Femur (tissue), 1 donor: ENCODE measurements at places on chromosomes 12 and 14.

DNA sequence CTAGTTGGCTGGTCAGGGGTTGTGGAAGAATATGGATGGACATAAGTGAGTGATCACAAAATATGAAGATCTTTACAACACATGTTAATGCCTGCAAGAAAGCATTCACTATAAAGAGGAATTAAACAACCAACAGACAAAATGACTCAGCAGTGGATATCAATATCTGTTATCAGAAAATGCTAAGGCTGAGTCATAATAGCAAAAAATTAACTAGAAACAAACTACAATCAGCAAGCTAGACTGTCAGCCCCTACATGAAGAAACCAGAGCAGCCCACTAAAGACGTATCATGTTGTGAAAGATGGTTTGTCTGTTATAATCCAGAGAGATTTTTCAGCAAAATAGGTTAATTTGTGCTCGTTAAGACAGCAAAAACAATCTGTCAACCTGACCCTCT, 472.9 kb downstream of the NELL2 start:
- no peak for DNase-seq

GRCh38 chr12:95197636-95198035, 19.6 kb downstream of the FGD6 start:
- no peak for DNase-seq

GRCh38 chr14:32514236-32514635, 185.1 kb downstream of the AKAP6 start:
- DNase-seq: no peak

DNA sequence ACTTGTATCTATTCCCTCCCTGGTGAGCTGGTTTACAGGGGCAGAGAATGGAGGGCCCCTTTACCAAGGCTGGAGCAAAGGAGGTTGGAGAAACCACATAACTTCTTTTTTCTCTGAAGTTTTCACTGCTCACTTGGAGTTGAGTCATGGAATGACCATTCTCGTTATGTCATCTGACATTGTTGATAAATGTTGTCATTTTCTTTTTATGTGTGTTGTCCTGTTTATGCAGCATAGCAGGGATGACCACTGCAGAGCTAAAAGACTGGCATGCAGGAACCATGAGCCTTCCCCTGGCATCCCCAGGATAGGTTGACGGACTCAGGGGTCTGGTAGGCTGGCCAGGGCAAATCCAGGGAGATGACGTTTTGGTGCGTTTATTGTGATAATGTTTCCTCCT, 256.8 kb upstream of the DDHD1 start:
- no peak for DNase-seq

DNA sequence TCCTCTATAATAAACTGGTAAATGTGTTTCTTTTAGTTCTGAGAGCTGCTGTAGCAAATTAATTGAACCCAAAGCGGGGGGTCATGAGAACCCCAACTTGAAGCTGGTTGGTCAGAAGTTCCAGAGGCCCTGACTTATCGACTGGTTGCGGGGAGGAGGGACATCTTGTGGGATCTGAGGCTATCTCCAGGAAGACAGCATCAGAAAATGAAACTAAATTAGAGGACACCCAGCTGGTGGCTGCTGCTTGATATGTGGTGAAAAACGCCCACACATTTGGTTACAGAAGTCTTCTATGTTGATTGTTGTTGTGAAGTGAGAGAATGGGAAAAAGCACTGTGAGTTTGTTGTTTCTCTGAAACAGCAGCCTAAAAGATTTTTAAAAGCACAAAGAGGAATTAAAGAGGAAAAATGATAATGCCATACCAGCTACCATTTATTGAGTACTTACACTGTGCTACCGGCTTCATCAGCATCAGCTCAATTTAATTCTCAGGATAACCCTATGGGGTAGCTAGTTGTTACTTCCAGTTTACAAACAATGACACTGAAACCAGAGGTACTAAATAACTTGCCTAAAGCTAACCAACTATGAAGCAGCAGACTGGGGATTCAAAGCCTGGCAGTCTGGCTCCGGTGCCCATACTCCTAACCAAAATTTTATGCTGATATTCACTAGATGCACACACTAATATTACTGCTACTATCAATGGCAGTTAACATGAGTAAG, 24.3 kb downstream of the DDX24 start:
- DNase-seq: no peak

DNA sequence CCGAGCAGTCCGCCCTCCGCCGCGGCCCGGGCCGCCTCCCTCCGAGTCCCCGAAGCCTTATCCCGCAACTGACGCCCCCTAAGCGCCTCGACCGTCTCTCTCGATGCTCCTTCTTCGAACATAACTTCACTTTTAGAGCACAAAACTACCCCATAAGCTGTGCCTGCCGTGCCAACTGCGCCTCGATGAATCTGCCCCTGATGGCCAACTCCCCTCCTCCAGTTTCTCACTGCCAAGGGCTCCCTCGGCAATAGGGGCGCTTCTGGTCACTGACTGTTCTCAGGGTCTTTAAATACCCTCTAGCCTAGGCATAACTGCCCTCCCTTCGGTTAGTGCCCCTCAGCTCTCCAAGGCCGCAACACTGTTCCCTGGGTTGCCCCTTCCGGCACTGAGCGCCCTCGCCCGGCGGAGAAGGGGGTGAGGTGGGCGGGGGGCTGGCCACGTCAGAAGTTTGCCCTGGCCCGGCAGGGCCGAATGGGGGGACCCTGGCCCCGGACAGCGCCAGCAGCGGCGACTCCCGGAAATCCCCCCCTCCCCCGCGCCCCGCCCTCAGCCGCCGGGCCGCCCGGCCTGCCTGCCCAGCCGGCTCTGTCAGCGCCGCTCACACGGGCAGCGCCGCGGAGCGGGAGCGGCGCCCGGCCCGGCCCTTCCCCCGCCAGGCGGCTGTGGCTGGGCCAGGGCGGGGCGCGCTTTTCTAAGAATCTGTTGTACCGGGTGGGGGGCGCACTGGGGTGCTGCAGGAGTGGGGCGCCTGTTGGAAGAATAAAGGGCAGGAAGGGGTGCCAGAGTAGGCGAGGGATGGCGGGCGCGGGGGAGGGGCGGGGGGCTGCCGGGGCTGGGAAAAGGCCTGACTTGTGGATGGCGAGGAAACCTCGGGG, 10.6 kb downstream of the RARG start:
- DNase-seq: peak; percentile 89

GRCh38 chr14:95289323-95290010, 30.2 kb downstream of the CLMN start:
- DNase-seq: no peak

DNA sequence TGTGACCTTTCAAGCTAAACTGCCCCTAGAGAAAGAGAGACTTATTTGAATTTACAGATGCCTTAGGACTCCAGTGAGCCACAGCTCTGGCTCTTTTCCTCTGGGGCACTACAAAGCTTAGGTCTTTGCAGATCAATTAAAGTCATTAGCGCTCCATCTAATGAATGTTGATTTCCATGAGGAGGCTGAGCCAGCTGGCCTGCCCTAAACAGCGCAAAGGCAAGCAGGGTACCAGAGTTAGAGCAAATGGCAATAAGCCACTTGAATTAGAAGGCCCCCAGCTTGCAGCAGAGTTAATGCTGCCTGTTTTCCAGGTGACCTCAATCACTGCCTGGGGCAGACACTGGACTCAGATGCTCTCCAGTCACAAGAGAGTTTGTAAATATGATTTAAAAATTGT, 695.3 kb downstream of the DIO2 start:
- no peak for DNase-seq

DNA sequence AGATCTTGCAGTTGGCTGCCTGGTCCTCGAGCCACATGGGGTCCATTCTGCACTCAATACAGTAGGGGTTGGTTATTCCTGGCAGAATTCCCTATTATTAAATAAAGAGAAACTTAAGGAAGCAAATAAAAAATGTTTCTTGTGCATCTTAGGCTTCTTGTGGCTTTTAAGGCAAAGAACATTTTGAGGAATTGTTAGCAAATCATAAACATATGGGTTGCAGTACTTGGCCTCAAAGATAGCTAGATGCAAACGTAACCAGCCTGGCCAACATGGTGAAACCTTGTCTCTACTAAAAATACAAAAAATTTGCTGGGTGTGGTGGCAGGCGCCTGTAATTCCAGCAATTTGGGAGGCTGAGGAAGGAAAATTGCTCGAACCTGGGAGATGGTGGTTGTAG, 50.8 kb upstream of the KCNA5 start:
- DNase-seq: no peak

DNA sequence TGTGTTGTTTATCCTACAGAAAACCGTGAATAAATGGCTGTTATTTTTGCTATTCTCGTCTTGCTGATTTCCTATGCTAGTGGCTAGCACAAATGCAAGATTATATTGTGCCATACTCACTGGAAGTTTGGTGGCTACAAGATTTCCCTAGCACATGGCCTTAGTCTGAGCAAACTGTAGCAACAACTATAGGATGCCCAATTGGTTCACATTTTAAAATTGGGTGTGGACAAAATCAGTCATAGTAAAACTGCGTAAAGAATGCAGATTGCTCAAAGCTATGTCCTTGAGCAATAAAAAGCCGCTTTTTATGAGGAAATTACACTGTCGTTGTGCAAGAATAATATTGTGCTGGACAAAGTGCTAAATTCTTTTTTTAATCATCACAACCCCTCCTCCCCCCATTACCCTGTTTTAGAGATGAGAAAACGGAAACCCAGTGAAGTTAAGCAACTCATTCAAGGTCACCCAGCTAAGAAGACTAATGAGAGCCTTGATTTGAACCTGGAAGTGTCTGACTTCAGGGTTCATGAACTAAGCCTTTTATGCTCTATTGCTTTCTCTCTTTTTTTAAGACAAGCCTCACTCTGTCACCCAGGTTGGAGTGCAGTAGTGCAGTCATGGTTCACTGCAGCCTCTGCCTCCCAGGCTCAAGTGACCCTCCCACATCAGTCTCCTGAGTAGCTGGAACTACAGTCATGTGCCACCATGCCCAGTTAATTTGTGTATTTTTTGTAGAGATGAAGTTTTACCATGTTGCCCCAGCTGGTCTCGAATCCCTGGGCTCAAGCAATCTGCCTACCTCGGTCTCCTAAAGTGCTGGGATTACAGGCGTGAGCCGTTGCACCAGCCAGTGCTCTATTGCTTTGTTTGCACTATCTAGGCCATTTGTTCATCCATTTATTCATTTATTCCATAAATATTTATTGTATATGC, 73.6 kb downstream of the SRGAP1 start:
- DNase-seq: no peak

DNA sequence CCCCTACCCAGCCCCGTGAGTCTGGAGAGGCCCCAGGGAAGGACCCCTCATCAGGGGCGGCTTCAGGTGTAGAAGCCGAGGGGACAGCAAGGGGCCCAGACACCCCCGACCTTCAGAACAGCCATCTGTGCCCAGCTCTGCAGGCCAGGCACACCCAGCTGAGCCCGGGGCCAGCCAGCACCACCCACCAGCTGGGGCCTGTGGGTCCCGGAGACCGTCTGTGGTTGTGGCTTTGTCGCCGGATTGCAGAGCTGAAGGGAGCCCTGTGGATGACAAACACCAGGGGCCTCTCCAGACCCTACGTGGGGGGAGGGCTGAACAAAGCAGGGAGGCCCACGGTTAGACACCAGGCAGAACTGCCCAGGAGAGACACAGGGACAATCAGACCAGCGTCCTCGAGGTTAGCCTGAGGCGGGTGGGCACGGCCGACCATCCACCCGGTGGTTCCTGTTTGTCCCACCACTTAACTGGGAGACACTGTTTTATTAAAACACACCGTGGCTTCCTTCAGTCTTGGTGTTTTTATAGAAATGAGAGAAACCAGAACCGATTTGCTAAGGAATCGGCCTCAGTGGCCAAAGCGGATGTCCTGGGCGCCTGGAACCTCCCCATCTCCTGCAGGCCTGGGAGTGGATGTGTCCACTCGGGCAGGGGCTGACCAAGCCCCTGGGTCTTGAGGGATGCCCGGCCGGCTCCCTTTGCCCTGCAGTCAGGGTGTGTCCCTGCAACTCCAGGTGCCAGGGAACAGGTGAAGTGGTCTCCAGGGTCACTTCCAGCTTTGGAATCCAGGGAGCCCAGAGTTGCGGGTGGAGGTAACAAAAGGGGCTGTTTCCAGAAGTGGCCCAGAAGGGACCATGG, 10.0 kb downstream of the C14orf180 start:
- DNase-seq: no peak

GRCh38 chr14:61774861-61775260, 12.6 kb downstream of the SNAPC1 start:
- DNase-seq: no peak

- DNase-seq: no peak
These were observed 11.5 kb downstream of the RAB21 start for GRCh38 chr12:71766202-71766601.

- no peak for DNase-seq
These were observed 3.3 kb downstream of the NEMF start for GRCh38 chr14:49849213-49849847.

GRCh38 chr14:96806836-96807235, 9.7 kb downstream of the VRK1 start:
- no peak for DNase-seq

- no peak for DNase-seq
These were observed 34.6 kb upstream of the ACSM4 start for GRCh38 chr12:7269273-7269672.

DNA sequence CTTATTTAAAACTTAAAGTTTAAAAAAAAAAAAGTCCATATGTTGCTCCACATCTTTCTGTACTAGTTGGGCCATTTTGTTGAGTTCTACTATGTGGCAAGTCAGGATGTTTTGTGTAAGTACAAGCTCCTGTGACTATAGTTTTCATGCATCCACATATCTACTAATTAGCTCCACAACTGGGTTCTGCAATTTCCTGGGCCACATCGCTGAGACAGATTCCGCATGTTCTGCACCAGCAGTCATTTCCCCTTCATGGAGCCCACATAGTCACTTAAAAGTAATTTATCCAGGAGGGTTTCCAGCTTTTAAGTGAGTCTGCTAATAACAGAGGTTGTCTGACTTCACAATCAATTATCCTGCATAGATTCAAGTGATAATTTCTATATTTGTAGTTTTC, 461.4 kb downstream of the ZFP36L1 start:
- no peak for DNase-seq

GRCh38 chr12:109783135-109783964, 49.8 kb downstream of the TRPV4 start:
- DNase-seq: no peak

GRCh38 chr12:65205886-65206285, 36.5 kb downstream of the LEMD3 start:
- DNase-seq: peak; percentile 21

- no peak for DNase-seq
These were observed 31.4 kb downstream of the ALDH2 start for GRCh38 chr12:111798182-111798581.

- no peak for DNase-seq
These were observed 85.1 kb downstream of the RGS6 start for GRCh38 chr14:72017290-72017689.

GRCh38 chr12:79557690-79558315, 133.0 kb downstream of the PAWR start:
- DNase-seq: peak; percentile 28

DNA sequence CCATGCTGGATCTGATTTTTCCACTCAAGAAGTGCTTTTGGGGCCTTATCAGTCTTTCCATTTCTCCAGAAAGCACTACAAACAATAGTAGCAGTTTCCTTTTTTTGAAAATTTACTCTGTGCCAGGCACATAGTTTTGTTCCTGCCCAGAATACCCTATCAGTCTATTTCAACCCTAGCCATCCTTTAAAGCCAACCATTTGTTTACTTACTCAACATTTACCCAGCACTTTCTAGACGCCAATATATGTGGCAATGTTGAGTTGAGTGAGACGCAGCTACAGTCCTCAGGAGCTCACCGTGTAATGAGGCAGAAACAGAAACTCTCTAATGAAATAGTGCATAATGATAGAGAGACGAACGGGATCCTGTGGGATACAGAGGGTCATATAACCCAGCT, 32.9 kb upstream of the CHST11 start:
- DNase-seq: no peak
